Hematopoietic multipotent progenitor cell treated with erythropoietin and hydrocortisone succinate and interleukin-3 and kit ligand, for 17 days (in vitro differentiated cells): ENCODE measurements at places on chromosomes 2 and 18.

GRCh38 chr18:75433098-75433497, 5.6 kb upstream of the SMIM21 start:
- DNase-seq: no peak

GRCh38 chr2:108942231-108942825, 46.7 kb downstream of the EDAR start:
- no peak for DNase-seq

DNA sequence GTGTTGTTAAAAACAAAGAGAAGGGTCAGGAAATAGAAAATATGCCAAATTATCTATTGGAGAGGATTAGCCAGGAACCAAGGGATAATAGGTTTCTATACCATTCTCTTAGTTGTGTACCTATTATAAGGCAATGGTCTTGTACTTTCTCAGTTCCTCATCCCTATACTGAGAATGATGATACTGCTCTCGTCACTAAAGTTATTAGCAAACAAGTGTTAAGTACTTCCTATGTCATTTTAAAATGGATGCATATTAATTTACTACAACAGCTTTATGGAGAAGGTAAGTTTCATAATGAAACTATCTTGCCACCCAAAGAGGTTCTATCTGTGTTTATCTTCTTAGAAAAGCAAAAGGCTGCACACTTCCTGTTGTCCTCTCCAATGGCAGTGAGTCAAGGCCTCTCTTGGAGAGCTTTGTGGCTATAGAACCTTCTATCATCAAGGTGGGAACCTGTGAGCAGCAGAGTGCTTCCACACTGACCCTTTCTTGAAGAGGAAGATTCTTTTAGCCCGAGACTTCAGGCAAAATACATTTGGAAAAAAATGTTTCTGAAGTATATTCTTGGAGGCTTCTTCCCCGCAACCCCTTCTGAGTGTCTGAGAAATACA, 460.7 kb upstream of the FANCL start:
- DNase-seq: no peak

DNA sequence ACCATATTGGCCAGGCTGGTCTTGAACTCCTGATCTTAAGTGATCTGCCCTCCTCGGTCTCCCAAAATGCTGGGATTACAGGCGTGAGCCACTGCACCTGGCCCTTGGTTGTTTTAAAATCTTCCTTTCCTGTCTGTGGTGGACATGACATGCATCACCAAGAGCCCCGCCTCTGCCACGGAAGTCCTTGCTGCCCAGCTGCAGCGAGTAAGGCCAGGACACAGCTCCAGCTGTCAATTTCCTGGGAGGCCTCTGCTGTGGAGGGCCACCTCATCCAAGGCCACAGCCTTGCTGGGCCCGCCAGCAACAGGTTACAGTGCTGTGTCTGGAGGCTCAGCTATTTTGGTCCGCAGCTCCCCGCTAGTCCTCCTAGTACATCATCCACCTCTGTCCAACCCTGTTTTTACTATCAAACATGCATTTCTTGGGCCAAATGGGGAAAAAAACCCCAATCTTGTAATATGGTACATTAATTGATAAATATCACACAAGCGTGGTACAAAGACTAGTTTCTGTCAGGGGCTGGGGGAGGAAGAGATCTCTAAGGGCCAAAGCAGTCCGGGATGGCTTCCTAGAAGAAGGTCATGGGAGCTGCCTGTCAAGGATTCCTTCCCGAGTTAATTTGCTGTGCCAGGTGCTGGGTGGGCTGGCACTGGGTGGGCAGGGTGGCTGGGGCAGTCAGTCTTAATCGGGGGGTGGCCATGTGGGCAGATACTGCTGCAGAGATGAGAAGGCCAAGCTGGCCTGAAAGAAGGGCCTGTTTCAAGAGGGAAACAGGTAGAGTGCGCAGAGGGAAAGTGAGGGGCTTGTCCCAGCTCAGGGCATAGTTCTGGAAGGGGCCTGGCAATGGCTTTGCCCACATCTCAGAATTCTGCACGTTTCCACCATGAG, 100.5 kb downstream of the INHBB start:
- DNase-seq: no peak

- DNase-seq: no peak
Observed at GRCh38 chr18:49519101-49519971, 32.3 kb upstream of the C18orf32 start.

- no peak for DNase-seq
Observed at GRCh38 chr2:223979730-223980396, 22.6 kb downstream of the MRPL44 start.

DNA sequence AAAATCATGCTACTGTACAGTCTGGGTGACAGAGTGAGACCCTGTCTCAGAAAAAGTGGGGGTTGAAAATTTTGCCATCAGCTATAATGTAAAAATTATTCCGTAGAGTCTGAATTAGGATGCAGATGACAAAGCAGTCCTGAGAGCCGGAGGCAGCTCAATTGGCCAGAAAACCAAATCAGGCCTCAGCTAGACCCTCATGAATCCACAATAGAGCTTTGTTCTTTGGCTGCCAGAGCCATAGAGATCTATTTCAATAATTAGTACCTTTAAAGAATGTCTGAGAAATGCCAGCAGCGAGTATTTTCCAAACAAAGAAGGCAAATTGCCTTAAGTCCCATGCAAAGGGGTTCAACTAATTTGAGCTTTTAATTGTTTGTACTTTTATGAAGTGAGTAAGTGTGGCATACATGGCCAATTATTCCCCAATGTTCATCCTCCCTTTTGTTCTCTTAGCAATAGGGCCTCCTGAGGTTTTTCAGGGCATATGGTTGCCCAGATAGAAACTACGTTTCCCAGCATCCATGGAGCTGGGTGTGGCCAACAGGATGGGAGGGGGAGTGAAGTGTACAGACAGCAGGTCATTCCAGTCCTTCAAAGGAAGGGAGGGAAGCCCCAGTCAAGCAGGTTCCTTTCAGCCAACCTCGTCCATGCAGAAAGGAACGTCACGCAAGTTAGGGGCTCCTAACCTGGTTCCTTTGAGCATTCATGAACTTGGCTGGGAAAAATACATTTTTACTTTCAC, 211.3 kb upstream of the APCDD1 start:
- no peak for DNase-seq

DNA sequence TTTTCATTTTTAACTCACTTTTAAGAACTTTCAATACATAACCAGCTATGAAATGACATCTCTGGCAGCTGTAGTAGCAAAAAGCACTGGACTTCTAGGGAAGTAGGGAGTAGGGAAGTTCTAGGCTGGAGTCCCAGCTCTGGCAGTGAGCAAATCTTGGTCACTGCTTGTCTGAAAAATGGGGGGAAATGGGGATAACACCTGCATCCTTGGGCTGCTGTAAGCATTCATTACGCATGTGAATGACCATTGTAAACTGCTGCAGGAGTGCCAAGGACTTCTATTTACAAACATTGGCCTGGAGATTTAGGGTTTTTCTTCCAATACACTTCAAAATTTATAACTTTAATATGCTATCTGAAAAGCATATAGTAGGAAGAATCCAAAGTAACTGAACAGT, 972 bp upstream of the MPP4 start:
- DNase-seq: no peak

DNA sequence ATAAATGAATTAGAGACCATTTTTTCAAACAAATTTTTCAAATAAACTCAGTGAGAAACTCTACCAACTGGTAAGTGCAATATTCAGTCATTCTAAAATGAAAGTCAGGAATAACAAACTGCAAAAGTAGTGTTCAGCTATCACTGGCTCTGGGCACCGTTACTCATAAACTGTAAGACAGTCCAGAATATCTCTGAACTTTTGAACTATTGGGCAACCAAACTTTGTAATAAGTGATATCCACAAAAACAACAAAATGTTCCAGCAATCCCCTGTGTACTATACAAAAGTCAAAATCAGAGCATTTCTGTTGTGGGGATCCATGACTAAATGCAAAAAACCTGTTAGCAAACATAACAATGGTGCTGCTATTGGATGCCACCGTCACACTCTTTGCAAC, 56.3 kb downstream of the SLC25A12 start:
- no peak for DNase-seq

DNA sequence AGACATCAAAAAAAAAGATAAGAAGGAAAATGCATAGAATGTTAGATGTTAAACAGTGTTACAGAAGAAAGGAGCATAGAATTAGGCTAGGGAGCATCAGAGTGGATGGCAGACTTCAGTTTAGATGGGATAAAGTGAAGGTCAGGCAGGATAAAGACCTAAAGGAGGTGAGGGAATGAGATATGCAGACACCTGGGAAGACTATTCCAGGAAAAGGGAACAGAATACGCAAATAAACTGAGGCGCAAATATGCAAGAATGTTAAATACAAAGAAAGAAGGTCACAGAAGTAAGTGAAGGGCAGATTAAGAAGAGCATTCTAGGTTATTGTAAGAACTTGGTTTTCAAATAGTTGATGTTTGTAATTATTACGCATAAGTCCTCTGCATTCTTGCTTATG, 116.3 kb upstream of the REG3A start:
- no peak for DNase-seq

DNA sequence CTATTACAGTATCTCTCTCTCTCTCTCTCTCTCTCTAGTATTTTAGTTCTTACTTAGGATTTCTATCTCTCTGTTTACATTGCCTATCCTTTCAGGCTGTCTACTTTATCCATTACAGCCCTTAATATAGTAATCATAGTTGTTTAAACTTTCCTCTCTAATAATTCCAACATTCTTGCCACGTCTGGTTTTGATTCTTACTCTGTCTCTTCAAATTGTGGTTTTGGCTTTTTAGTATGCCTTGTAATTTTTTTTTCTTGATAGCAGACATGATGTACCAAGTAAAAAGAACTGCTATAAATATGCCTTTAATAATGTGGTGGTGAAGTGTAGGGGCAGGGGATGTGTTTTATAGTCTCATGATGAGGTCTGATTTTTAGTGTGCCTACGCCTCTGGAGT, 1809.5 kb upstream of the CELF4 start:
- DNase-seq: no peak

- no peak for DNase-seq
Observed at GRCh38 chr2:232488097-232488711, 570 bp upstream of the ECEL1 start.

DNA sequence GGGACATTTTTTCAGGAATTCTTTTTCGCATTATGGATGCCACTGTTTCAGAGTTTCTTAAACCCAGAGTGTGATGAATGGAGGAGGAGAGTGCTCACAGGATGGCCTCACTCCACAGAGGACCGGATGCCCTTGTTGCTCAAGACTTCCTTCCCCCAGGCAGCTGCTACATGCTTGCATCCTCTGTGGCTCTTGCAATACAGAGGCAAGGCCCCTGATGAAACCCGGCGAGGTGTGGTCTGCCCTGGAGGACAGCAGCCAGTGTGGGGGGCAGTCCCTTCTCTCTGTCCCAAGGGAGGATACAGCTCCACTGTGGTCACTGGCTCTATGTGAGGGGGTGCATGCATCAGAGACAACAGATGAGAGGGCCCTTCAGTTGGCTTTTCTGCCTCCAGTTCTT, 109.6 kb downstream of the SH3RF3 start:
- DNase-seq: no peak

DNA sequence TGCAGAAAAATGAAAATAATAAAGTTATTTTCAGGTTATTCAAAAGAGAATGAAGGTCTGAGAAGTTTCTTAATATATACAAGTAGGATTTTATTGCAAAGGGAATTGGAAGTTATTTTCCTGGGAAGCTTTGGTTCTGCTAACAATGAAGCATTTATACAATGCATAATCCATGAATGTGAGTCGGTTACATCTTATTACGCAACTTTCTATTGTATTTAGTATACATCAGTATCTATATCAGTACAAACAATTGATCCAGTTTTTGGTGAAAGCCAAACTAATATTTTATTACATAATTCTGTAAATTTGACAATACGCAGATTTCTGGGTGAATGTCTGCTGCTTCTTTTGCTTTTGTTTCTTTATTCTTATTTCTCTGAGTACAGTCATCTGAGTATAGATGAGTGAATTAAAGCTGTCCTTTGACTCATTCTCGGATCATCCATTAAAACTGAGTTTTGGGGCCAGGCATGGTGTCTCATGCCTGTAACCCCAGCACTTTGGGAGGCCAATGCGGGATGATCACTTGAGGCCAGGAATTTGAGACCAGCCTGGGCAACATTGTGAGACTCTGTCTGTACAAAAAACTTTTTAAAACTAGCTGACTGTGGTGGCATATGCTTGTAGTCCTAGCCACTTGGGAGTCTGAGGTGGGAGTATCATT, 108.5 kb downstream of the SOCS6 start:
- no peak for DNase-seq

- no peak for DNase-seq
Observed at GRCh38 chr2:68279691-68280090, 27.4 kb upstream of the PPP3R1 start.

GRCh38 chr18:48866028-48866733, 84.6 kb downstream of the SMAD7 start:
- no peak for DNase-seq

GRCh38 chr2:63763391-63763941, 78.2 kb upstream of the UGP2 start:
- DNase-seq: no peak

DNA sequence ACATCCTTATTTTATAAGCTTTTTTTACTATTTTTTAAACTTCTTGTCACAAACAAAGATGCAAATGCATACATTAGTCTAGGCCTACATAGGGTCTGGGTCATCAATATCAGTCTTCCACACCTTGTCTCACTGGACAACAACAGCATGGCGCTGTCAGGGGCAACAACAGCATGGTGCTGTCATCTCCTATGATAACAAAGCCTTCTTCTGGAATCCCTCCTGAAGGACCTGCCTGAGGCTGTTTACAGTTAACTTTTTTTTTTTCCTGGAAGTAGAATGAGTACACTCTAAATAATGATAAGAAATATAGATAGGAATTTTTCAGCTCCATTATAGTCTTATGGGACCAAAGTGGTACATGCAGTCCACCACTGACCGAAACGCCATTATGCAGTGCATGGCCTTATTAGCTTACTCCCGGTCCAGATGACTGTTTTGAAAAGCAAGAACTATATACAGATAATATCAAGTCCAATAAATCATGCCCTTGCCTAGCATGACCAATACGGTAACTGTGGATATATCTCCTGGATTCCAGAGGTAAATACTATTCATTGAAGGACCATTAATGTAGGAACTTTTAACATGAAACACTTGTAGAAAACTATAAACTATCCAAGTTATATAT, 38.4 kb downstream of the TCF4 start:
- DNase-seq: no peak

- DNase-seq: no peak
Observed at GRCh38 chr2:179424571-179424970, 159.9 kb upstream of the SESTD1 start.

GRCh38 chr18:28514699-28515098, 337.8 kb upstream of the CDH2 start:
- no peak for DNase-seq

- DNase-seq: no peak
Observed at GRCh38 chr2:133346654-133347053, 221.6 kb downstream of the NCKAP5 start.

DNA sequence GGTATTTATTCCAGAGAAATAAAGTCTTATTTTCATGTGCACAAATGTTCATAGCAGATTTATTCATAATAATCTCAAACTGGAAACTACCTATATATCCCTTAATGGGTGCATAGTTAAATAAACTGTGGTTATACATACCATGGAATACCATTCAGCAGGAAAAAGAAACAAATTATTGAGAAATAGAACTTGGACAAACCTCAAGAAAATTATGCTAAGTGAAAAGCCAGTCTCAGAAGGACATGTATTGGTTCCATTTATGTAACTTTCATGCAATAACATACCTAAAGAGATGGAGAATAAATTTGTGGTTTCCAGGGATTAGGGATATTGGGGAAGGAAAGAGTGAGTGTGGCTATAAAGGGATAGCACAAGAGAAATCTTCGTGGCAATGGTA, 452.6 kb downstream of the SETBP1 start:
- DNase-seq: no peak
